ENCODE measurements at places on chromosomes 6 and 20.

DNA sequence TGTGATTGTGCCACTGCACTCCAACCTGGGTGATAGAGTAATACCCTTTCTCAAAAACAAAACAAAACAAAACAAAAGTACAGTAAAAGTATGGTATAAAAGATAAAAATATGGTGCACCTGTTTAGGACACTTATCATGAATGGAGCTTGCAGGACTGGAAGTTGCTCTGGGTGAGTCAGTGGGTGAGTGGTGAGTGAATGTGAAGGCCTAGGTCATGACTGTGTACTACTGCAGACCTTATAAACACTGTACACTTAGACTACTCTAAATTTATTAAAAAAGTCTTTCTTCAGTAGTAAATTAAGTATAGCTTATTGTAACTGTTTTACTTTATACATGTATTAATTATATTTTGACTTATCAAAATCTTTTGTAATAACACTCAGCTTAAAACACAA lies 46.0 kb downstream of the ZFP64 start:
- DNase-seq, result no peak

DNA sequence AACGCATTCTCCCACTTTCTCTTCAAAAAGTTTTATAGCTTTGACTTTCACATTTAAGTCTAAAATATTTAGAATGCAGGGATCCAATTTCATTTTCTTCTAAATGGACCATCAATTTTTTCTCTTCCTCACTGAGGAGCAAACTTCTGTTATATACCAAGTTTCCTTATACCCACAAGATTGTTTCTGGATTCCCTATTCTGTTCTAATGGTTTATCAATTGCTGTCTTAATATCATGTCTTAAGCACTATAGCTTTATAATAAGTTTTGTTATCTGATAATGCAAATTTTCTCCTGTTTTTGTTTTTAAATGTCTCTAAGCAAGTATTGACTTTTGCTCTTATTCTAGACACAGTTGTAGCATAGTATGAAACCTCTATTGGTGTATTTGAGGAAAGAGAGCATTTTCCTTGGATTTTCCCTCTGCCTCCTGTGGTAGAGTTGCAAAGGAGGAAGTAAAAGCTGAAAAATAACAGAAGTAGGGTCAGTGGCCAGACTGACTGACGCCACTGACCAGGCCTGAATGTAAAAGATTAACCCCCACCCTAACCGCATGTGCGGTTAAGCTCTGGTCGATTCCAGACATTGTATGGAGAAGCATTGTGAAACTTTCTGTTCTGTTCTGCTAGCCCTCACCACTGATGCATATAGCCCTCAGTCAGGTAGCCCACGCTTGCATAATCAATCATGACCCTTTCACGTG lies 40.3 kb downstream of the GPX5 start:
- DNase-seq, result no peak

DNA sequence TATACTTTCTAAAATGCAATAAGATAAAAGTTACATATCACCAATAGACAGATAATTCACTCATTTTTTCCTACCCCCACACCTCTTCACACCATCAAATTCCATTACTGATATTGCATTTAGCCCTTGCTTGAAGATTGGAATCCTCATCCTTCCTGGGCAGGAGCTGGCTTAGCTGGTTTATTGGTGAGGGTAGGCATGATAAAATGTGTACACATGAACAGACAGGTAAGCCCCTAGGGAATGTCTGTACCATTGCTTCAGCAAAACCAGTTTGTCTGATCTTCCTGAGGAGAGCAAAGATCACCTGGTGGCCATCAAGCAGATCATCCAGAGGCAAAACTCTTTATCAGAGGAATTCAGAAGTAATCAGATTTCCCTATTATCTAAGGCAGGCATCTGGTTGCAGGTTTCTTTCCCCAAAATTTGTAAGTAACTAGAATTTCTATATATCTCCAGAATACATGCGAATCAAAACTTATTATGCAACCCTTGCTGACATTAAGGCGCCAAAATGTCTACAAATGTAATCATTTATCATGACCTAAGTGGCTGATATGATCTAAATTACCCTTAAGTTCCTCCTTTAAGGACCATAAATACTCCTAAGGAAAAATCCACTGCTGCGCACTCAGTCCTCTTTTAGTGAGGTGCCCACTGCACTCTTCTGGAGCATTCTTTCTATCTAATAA lies 6.6 kb upstream of the FABP7 start:
- DNase-seq, result no peak

DNA sequence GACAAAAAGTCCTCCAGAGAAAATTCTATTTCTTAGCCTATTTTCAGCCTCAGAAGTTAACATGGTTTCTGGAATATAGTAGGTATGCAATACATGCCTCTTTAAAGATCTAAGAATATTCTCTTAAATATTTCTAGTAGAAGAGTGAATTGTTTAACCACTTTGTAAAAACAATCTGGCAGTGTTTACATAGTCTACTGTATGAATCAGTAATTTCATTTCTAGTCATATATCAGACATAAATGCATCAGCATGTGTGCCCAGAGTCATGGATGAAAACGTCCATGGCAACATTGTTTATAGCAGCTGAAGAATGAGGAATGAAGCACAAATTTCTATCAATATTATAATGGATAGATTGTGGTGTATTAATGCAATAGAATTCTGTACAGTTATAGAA lies 124.9 kb downstream of the NKAIN2 start:
- DNase-seq, result no peak

GRCh38 chr20:9031991-9032390 lies 36.9 kb upstream of the PLCB4 start:
- DNase-seq, result no peak

- DNase-seq, result no peak
Observed at GRCh38 chr6:11727998-11728961, 50.3 kb downstream of the ADTRP start.

DNA sequence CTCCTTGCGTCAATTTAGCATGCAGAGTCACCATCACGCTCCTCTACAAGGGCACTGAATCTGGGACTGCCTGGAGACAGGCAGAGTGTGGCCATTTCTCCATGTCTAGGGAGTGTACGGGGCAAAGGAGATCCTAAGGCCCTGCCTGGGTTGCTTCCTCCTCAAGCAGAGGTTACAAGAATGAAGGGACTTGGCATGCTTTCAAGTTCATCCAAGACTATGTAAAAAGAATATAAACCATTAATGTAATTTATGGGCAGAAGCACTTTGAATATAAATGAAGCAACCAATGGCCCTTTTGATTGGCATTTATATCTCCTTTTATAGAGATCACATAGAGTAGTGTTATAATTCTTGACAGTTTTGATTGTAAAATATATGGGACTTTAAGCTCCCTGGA lies 137.5 kb downstream of the BTBD3 start:
- no peak for DNase-seq

DNA sequence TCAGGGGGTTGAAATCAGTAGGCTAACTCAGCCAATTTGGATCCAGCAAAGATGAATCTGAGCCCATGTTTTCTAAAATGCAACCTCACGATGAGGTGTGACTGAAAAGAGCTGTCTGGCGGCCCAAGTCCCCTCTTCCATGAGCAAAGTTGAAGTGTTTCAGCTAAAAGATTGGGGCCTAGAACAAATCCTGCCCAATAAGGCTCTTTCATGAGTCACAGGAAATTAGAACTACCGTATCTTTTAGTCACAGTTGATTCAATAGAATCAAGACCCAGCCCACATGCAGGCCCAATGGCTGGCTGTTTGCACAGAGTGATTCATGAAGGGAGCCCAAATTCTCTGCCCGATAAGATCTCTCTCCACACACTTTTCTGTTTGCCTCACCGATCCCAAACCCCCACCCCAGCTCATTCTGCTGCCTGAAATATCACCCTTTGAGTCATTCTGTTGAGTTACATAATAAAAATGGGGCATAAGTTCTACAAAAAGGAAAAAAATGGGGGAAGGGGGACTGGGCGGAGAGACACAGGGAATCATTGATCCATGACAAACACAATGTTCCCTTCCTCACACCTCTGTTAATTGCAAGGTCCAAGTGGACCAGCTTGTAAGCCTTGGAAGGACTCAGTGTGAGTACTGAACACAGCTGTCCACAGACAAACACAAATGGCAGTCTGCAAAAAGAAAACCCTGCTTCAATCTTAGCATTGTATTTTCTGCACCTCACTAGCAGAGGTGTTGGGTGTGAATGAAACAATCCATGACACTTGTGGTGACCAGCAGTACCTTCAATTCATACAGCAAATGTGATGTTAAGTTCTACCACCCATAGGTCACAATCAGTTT lies 13.8 kb downstream of the FOXQ1 start:
- DNase-seq, result no peak

DNA sequence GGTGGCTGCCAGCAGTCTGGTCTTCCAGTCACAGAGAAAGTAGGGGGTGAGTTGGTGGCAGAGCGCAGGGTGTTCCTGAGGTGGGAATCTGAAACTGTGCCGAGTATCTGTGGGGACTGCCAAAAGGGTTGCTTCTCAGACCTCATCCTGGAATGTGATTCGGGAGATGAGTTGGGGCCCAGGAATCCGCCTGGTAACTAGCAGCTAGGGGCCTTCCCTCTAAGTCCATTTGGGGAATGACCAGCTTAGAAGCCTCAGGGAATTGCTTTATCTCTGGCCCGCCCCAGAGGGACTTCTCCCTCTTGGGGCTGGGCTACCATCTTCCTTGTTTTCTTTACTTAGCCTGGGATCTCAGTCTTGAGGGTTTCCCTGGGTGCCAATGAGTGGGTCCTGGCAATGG lies 49.6 kb downstream of the MOCS1 start:
- no peak for DNase-seq

DNA sequence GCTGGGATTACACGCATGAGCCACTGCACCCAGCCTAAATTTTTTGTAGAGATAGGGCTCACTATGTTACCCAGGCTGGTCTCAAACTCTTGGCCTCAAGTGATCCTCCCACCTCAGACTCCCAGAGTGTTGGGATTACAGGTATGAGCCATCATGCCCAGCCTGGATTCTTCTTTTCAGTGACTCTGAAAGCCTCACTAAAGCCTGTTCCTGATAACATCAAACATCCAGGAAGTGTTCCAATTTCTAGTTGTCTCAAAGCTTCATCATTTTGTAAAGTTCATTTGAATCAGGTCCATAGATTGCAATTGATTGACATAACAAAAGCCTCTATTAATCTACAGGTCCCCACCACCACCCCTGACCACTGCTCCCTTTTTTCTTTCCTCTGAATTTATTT lies 29.2 kb upstream of the CHMP4B start:
- DNase-seq, result no peak

DNA sequence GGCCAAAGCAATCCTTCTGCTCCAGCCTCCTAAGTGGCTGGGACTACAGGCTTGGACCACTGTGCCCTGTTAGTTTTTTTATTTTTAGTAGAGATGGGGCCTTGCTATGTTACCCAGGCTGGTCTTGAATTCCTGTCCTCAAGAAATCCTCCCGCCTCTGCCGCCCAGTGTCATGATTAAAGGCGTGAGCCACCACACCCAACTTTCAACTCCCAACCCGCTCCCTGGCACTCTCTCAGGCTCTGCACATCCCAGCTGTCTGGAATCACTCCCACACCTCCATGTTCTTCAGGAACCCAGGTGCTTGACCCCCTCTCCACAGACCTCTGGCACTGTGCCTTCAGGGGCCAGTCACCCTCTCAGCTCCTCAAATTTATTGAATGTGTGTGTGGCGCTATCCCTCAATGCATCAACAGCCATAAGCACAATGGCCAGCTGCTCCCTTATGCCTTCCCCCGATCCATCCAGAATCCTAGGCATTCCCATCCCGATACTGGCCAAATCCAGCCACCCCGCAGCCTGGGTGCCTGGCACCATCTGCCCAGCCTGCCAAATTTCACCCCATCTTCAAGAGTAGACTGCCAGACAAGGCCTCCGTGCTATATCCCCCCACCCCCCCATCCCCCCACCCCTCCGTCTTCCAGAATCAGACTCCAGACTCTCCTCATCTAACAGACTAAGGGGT lies 647 bp upstream of the POU5F1 start:
- no peak for DNase-seq

DNA sequence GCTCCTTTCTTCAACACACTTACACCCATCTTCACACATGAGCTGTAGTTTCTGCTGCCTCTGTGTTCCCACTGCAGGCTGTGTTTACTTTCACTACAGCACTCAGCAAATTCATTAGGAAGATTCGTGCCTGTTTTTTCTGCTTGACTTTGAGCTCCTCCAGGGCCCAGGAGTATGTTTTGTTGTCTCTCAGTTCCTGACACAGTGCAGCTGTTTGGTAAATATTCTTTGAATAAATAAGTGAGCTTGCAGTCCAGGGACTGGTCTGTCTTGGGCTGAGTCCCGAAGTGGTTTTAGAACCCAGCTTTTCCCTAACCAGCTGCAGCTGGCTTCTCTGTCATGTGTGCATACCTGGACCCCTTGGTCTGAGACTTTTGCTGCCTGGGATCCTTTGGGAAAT lies 46.6 kb upstream of the CCN6 start:
- no peak for DNase-seq

- DNase-seq, result no peak
Observed at GRCh38 chr6:24994812-24995211, 59.1 kb upstream of the RIPOR2 start.

DNA sequence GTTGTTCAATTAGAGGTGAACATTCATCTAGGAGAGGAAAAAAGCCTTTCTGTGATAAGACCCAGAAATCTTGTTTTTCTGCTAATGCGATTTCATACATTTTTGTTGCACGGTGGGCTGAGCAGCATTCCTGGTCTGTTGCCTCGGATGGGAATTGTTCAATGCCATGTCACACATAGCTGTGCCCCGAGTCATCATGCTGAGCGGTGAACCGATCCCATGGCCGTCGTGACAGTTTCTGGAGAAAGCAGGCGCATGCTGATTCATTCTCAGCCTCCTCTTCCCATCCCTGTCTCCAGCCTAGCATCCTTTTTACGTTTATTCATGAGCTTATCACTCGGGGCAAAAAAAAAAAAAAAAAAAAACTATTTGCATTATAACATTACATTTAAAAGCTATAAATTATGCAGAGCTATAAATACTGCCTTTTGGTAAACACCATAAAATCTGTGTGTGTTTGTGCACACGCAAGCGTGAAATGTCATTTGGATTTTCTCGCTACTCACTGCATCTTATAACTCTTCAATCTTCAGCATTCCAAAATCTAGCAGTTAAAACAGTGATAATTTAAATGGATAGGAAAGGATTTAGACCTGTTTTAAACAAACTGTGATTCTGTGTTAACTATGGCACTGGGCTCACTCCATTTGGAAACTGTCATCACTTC lies 58.9 kb upstream of the IFNGR1 start:
- no peak for DNase-seq
